Brain pericyte (primary cell): ENCODE measurements at places on chromosomes 12 and 14.

DNA sequence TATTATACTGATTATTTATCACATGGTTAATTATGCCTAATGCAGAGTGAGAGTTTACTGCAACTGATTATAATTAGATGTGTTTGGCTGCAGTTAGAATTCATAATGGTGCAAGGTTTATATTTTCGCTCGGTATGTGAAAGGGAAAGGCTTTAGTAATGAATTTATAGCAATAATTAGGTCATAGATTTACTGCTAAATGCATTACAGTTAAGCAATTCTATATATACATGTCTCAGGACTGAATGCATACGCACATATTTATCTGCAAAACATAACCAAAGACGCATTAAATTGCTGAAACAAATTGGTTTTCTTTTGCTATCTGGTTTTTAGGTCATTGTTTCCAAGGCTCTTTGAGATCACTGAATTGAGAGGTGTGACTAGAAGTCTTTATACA is 428.1 kb upstream of the PDE3A start:
- DNase-seq: no peak

GRCh38 chr14:51453869-51454268 is 197.8 kb upstream of the FRMD6 start:
- no peak for DNase-seq

GRCh38 chr14:103250874-103251273 is 83.2 kb upstream of the EIF5 start:
- DNase-seq: no peak

DNA sequence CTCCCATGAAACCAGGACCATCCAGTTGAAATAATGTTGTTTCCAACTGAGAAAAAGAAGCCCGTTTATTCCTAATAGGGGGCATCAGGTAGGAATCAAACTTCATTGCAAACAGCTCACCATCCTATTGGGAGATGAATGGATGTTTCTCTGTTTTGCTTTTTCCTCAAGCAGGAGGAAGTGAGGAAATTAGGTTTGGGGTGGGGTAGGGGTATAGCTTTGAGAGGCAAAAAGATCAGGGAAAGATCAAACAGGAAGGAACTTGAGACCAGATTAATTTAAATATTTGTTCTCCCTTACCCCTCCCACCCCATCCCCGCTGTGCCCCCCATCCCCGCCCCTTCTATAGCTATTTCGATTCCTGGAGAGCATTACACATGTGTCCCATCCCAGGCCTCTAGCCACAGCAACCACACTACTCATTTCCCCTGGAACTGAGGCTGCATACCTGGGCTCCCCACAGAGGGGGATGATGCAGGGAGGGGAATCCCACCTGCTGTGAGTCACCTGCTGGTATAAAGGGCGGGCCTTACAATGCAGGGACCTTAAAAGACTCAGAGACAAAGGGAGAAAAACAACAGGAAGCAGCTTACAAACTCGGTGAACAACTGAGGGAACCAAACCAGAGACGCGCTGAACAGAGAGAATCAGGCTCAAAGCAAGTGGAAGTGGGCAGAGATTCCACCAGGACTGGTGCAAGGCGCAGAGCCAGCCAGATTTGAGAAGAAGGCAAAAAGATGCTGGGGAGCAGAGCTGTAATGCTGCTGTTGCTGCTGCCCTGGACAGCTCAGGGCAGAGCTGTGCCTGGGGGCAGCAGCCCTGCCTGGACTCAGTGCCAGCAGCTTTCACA is at the start of gene IL23A:
TSS of gene IL23A (plus strand) at position 577 of the 850 bp plus-strand sequence. CDS start at position 738, 161 bp downstream.
- no peak for DNase-seq

GRCh38 chr14:51516706-51517395 is 134.9 kb upstream of the FRMD6 start:
- DNase-seq: no peak

- DNase-seq: no peak
Observed at GRCh38 chr14:71891970-71892369, 40.3 kb upstream of the RGS6 start.

- no peak for DNase-seq
Observed at GRCh38 chr12:104855599-104855998, 102.5 kb downstream of the SLC41A2 start.

DNA sequence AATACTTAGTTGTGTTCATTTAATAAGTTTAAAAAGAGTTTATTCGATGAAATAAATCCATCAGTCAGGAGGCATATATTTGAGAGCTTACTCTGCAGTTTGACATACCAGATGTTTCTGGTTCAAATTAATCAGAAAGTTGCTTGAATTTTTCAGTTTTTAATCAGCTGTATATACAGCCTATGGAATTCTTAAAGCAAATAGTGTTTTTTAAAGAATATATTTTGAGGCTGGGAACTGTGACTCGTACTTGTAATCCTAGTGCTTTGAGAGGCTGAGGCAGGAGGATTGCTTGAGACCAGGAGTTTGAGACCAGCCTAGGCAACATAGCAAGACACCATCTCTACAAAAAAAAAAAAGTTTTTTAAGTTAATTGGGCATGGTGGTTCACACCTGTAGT is 112.1 kb downstream of the MON2 start:
- DNase-seq: no peak

DNA sequence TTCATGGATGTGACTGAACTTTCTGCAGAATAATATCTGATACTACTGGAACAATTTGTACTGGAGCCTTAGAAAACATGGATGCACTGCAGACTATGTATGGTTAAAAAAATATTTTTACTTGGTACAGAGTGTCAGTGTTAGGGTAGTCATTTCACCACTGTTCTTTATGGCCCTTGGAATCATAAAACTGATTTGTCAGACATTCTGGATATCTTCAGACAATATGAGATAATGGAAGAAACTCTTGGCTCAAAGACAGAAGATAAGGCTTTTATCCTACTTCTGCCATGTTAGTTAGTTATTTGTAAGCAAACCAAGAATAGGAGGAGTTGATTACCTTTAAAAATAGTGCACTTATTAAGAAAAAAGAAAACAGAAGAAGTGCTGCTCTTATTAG is 209.4 kb downstream of the LRIG3 start:
- no peak for DNase-seq

DNA sequence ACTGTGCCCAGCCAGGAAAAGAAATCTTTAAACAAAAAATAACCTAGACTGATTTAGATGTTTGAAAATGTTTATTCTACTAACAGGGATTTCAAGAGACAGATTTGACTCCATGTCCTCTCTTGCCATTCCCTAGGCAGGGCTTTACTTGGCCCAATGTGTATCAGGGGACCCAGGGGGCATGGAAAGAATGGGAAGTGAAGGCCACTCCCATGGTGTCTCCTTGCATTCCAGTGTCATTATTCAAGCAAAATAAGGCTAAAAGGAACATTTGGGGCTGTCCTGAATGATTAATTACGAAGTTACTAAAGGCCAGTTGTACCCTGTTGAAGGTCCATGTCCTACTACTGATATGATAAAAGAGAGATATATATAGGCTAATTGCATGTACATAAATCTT is 151.9 kb upstream of the ATF7IP start:
- DNase-seq: no peak

DNA sequence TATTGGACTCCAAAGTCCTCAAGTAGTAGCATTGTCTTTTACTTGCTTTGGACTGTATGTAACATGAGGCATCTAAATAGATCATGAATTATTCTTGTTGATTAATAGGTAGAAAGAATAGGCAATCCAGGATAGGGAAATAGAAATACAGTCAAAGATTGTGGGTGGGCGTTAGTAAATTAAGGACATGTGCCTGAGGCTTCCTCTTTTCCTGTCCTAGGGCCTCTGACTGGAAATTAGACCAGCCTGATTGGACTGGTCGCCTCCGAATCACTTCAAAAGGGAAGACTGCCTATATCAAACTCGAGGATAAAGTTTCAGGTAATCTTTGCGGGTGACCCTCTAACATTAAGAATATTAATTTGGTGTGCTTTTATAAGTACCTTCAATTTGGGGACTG is 7.6 kb downstream of the NECAP1 start:
- no peak for DNase-seq

DNA sequence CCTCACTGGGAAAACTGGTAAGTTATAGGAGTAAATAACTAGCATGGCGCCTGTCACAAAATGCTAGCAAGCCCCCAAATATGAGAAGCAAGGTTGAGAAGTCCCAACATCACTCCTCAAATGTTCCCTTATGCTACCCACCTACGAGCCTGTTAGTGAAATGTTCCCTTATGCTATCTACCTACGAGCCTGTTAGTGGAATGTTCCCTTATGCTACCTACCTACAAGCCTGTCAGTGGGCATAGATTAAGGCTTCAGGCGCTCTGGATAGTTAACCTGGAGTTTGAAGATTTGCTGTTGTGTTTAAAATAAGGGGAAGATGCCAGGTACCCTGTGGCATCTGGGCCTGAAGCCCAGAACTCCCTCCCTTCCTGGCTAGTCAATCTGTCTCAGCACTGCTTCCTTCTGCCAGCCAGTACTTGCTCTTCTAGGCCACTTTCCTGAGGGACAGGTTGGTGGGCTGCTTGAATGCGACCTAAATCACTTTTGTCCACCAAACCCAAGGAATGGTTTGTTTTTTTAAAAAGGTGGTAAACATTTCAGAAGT is 67.1 kb upstream of the SINHCAF start:
- no peak for DNase-seq
